ENCODE measurements at places on chromosomes 16 and 17.
A peak's percentile ranks its signal among the peaks of the same experiment; 100 is the strongest.

- DNase-seq: peak; percentile 82
Observed at GRCh38 chr17:27236717-27237315, 57.1 kb upstream of the WSB1 start.

DNA sequence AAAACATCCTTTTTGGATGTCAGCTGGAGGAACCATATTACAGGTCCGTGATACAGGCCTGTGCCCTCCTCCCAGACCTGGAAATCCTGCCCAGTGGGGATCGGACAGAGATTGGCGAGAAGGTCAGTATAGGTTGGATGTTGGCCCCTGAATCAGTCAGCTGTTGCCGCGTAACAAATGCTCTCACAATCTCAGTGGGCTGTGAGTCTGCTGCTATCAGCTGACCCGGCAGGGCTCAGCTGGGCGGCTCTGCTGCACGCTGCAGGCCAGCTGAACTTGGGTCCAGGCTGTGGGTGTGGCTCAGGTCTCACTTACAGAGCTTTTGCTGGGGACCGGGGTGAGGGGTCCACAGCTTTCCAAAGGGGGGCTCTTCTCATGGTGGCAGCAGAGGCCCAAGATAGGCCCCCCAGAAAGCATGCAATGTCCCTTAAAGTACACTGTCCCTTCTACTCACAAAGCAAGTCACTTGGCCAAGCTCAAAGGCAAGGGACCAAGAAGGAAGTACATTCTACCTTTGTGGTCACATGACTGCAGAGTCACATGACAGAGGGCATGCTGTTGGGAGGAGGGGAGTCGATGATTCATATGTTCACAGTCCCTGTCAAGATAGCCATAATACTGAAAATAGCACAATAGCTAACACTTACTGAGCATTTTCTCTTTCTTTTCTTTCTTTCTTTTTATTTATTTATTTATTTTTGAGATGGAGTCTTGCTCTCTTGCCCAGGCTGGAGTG lies 134.2 kb downstream of the ABCC1 start:
- DNase-seq: peak; percentile 56

DNA sequence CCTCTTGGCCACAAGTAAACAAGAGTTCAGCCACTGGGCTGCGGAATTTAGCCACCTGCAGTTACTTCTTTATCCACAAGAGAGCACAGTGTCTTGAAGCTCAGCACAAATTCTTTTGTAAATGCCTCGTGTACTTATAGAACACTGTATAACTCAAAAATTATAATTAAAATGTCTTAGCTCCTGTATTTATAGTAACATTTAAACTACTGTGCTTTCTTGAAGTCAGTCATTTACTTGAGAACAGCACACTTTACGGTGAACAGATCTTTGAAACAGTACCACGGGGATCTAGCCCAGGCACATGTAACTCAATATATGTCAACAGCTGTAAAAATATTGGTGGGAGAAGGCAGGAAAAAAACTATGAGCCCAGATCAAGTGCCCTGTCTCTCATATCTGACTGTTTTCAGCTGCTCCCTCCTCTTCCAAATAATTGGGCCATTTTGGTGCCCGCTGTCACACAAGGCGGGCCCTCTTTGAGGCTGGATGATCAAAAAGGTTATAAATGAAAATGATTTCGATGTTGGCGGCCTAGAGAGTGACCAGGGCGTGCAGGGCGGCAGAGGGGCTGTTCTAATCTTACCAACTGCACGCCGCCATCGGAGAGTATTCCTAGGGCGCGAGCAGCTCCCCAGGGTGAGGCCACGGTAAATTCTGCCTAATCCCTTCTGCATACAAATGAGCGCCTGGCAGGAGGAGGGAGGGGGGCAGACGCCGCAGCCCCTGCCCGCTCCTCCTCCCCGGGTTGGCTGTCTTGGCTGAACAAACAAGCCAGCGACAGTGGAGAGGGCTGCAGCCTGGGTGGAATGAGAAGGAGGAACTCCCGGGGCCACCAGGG lies 183.2 kb downstream of the C16orf78 start:
- no peak for DNase-seq

- DNase-seq: no peak
Observed at GRCh38 chr17:42329025-42329976, 41.0 kb downstream of the STAT5A start.

DNA sequence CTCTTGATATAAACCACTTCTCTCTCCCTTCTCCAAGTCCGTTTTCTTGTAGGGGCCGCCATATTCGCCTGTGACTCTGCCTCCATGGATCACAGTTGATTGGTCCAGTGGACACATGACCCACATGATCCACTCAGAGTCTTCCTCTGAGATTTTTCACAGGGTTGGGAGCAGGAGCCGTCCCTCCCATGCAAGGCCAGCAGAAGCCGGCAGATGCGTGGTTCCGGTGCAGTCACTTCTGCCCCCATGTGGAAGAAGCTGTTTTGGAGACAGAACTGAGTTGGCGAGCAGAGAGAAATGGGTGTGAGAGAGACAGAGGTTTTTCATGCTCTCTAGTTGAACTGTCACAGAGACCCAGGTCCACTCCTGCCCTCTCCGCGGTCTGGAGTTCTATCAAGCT lies 83.3 kb downstream of the C16orf95 start:
- DNase-seq: peak; percentile 17
